ENCODE measurements at places on chromosomes 16 and 17.

DNA sequence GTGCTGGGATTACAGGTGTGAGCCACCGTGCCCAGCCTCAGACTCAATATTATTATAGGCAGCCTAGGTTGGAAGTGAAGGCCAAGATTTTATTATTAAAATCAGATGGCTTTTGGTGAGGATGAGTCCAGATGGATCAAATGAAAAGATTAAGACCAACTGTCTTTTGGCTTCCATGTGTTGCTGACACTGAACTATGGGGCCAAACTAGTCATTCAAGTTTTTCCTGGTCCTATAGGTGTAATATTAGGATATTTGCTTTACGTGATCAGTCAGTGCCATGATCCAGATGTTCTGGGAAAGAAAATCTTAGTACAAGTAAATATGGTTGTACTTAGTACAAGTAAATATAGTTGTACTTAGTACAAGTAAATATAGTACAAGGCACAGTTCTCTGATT, 140.6 kb downstream of the MAP2K6 start:
- DNase-seq: no peak

DNA sequence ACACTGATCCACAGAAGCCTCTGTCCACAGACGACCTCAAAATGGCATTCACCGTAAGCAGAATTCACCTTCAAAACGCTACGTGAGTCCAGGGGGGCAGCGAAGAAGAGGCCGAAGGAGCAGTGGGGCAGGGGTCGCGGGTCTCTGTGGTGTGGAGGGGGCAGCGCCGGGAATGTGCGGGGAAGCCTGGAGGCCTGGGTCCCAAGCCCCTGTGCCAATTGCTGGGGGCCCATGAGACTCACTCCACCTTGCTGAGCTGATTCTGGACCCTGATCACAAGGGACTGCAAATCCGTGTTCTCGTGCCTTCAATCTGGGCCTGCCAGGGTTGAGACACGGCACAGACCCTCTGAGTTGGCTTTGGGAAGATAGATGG, 43.3 kb upstream of the SMPD3 start:
- DNase-seq: no peak

DNA sequence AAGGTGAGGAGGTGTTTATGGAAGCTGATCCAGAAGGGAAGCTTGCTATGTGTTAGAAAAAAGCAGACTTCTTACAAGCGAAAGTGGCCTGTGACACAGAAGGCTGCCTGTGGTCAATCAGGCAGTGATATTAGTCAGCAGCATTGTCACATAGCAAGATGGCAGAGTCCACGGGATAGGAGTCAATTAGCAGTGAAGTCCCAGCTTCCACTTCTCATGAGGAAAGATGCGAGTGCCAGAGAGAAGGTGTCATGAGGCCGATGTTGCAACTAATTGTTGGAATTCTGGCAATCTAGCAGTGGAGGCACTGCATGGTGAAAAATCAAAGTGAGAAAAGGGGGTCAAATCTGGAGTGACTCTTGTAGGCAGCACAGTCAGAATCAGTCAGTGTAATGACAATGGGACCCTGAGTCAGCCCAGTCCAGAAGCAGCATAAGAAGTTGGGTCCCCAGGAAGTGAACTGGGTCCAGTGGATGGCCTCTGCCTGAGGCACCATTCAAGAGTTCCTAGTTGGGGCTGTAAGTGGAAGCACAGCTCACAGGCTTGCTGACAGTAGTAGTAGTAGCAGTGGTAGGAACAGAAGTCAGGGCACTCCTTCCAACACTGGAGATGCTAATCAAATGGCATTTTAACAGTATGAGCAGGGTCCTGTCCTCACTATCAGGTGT, 85.1 kb downstream of the TNFRSF13B start:
- DNase-seq: no peak

GRCh38 chr16:63776034-63776433, 1345.8 kb downstream of the CDH11 start:
- no peak for DNase-seq

Data from left cardiac atrium (tissue), 4 donors.